ENCODE measurements at places on chromosomes 7 and 10.

DNA sequence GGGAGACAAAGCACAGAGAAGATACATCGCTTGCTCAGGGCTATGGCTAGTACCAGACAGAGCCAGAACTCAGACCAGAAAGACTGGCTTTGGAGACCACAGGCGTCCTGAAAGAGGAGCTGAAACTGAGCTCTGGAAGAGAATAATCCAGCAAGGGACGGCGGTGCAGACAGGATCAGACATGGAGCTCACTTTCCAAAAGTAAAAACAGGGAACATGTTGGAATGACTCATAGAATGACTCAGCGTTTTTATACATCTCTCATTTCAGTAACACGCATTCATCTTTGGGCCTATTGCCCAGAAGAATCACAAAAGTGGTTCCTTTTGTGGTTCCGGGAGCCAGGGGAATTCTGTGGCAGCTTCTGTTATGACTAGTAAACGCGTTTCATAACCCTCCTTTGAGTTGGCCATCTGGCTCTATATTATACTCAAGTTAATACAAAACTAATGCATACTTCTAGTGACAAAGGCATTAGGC is 37.2 kb downstream of the PLEKHS1 start:
- DNase-seq: no peak

- no peak for DNase-seq
These were observed 112.9 kb downstream of the LHPP start for GRCh38 chr10:124574456-124575070.

DNA sequence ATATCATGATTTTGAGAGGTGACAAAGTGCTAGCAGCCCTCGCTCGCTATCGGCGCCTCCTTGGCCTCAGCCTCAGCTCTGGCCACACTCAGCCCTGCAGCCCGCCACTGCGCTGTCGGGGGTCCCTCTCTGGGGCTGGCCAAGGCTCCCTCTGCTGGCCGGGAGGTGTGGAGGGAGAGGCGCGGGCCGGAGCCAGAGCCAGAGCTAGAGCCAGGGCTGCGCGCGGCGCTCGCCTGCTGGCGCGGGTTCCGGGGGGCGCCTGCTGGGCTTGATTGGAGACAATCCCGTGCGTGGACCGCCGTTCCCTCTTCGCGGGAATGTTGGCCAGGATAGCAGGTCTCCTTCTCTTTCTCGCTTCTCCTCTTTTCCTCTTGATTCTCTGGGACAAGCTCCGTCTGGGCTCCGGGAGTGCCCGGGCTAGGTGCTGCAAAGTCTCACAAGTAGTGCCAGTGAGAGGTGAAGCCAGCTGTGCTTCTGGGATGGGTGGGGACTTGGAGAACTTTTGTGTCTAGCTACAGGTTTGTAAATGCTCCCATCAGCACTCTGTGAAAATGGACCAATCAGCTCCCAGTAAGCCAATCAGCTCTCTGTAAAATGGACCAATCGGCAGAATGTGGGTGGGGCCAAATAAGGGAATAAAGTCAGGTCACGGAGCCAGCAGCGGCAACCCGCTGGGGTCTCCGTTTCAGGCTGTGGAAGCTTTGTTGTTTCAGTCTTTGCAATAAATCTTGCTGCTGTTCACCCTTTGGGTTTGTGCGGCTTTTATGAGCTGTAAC is 43.4 kb upstream of the ELMO1 start:
- no peak for DNase-seq

- no peak for DNase-seq
These were observed 4.7 kb downstream of the CCNY start for GRCh38 chr10:35340975-35341374.

DNA sequence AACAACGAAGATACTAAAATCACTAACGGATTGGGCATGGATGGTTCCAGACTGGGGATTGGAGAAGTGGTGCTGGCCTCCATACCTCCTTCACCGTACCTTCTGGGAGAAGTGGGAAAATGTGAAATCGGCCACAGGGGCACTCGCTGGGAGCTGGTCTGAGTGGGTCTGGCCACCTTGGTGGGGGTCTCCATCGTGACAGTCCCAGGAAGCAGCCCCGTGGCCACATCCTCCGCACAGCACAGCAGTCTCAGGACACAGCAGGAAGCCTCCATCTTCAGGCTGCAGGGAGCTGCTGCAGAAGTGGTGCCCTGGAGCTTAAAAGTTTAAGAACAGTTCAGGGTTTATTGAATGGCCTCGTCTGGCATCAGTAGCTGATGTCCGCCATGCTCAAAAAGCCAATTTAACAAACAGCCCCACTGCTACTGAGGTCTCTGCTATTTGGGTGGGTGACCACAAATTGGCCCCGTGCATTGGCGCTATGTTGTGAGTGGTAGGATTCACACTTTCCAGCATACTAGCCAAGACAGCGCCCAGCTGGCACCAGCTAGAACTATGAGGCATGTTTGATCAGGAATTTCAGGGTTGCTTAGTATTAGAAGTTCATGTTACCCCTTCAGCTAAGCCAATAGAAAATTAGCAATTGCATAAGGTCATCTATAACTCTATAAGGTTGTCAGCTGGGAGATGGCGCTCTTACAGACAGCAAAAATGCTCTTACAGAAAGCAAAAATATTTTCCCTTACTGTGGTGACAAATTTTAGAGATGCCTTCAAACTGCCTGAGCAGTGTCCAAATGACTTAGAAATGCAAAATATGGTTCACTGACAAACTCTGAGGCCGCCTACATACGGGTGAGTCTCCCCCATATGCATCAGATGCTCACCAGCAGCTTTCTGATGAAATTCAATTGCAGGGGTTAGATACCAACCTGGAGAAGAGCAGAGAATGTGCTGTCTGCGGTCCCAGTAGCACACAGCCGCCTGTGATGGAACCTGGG is 17.0 kb downstream of the PKD1L1 start:
- DNase-seq: no peak
